ENCODE measurements at places on chromosomes 12 and 14.

GRCh38 chr12:73863546-73863945, 674.1 kb upstream of the ATXN7L3B start:
- no peak for DNase-seq

GRCh38 chr12:3219233-3219632, 142.1 kb downstream of the TSPAN9 start:
- DNase-seq: no peak

GRCh38 chr12:24979329-24979728, 30.4 kb upstream of the BCAT1 start:
- no peak for DNase-seq

DNA sequence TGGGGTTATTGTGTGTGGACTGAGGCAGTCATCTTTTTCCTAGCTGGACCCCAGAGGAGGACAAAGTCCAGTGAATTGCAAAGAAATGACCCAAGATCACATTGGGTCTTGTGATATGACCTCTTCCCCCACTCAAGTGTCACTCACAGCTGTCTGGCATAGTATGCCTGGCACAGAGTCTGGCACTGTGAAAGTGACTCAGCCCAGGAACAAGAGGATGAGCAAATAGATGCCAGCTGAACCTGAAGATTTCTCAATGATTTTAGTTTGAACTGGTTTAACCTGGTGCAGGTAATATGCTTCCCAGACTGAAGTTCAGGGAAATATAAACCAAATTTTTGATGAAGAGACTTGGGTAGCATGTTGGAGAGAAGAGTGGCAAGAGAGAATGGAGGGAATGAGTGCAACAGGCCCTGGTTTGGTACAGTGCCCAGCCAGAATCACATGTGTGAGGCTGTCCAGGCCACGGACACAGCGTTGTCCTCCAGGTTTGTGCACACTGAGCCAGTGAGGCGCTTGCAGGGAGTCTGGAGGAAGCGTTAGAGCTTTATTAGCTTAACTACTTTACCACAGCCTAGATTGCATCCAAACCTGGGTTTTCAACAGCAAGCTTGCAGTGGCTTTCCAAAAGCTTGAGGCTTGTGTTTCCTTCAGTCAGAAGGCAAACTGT, 332.9 kb downstream of the NUAK1 start:
- no peak for DNase-seq

DNA sequence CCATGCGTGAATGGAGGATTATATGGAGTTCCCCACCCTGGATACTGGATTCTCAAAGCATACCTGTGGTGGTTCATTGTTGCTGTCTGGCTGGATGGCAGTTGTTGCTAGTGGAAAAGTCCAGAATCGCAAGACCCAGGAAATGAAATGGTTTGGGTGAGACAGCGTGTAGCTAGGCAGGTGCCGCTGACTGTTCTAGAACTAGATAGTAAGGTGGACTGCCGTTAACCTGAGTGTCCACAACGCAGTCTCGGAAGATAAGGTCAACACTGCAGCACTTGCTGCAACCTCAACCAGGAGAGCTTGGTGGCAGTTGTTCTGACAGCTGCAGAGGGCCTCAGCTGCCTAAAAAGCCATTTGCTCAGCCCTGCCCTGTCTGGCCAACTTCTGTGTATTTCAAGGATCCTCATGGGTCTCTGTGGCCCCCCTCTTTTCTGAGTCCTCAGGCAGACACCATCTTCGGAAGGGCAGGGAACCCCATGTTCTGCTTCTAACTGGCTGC, 15.5 kb upstream of the IRF2BPL start:
- no peak for DNase-seq

DNA sequence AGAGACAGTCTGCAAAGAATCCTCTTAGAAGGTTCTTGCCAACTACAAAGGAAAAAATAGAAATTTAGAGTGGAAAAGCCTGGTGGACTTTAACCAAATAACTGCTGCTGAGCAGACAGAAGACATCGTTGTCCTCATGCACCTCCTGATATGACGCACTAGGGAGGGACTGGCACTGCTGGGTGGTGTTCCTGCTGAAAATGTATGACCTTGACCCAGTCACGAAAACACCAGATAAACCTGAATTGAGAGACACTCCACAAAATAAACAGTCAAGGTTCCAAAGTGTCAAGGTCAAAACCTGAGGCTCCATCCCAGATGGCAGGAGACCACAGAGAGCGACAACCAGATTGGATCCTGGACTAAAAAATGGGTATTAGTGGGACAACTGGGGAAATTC, 61.9 kb downstream of the CHGA start:
- DNase-seq: no peak

GRCh38 chr12:54432815-54433164, 13.7 kb upstream of the ITGA5 start:
- no peak for DNase-seq

- no peak for DNase-seq
Measured at GRCh38 chr12:84842406-84843013, 70.1 kb downstream of the SLC6A15 start.

Measured in activated naive CD8-positive, alpha-beta T cell treated with anti-CD3 and anti-CD28 coated beads for 36 hours (primary cell).